NCI-H510A treated with DMSO at 0.1 percent for 48 hours (cell line): ENCODE measurements at places on chromosomes 7 and 10.

DNA sequence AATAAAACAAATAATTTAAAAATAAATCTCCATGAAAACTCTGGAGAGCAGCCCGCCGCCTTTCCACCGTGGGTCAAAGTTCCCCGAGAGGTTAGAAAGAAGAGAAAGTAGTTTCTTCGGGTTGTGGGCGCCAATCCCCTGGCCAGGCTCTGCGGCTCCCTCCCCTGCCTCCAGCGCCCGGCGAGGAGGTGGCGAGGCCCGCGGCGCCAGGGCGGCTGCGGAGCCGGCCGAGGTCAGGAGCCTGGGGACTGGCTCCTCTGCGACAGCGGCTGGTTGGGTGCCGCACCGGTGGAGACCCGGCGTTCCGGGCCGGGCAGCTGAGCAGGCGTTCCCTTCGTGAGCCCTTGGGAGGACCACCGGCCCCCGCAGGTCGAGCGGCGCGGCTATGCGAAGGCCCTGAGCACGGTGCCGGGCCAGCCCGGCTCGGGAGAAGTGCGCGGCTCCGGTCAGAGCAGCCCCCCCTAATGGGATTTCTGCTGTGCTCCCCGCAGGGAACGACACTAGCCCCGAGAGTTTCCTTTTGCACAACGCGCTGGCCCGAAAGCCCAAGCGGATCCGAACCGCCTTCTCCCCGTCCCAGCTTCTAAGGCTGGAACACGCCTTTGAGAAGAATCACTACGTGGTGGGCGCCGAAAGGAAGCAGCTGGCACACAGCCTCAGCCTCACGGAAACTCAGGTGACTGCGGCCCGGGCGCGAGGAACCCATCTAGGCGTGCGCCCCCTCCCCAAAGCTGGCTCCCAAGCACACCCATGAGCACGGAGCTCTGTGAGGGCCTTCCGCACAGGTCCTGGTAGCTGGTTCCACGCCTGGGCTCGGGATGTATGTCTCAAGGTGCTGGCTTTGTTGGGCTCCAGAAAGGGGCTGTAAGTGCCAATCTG lies 2.8 kb downstream of the EMX2 start:
- DNase-seq = no peak

GRCh38 chr7:135420786-135421185 lies 89.1 kb downstream of the CNOT4 start:
- DNase-seq = no peak

DNA sequence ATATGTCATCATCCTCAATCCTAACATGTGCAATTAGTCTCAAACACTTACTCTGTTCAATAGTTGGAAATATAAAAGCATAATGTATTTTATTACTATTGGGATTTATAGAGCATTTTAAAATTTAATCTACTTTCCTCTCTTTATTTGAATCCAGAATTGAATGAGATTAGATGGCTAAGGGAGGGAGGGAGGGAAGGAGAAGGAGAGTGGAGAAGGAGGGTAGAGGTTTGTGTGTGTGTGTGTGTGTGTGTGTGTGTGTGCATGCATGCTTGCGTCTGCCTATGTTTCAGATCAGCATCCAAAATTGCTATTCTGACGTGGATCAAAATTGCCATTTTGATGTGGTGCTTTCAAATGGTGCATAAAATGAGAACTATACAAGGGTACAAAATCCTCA lies 90.8 kb downstream of the NRP1 start:
- DNase-seq = no peak

DNA sequence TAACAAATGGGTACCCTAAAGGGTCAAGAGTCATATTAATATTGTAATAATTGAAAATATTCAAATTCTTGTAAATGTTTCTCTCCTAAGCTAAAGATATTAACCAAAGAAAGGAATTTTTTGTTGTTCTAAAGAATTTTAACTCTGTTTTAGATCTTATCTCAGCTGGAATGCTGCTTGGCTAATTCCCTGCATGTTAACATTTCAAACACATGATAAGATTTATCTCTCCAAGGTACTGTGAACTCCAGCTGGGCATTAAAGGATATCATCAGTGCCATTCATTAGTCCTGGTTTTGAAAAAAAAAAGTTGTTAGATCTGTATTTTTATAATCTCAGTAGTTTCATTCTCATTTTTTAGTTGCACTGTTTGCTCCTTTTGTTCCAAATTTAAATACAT lies 76.9 kb downstream of the MAPK8 start:
- DNase-seq = no peak

DNA sequence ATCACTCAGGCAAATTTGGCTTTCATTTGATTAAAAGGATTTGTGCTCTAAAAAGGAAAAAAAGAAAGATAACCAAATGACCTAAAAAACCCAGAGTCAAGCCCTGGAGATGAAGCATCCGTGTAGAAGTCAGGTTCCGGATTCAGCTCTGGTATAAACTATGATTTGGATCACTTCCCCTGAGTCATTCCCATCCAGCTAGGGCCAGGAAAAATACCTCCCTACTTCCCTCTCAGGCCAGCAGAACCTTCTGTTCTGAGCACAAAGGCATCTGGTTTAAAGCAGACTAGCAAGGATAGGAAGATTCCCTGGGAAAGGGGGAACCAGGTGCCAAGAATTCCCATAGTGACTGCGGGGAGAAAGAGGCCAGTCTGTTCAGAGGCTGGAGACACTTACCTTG lies 25.7 kb upstream of the NDST2 start:
- DNase-seq = no peak

- no peak for DNase-seq
These were observed 682 bp downstream of the TBXAS1 start for GRCh38 chr7:139829775-139830117.
